ENCODE measurements at places on chromosomes 13 and 19. TPM values are rescaled to one million over a fixed set of nuclear protein-coding genes. Genes with fewer than 3 reads are reported as not detected.

Gene THSD8
- not detected for total RNA-seq

- peak; percentile 96 for DNase-seq
Measured at GRCh38 chr19:12793290-12794195, 2.3 kb downstream of the JUNB start.

Gene RASL11A
- total RNA-seq: 15.3 TPM

DNA sequence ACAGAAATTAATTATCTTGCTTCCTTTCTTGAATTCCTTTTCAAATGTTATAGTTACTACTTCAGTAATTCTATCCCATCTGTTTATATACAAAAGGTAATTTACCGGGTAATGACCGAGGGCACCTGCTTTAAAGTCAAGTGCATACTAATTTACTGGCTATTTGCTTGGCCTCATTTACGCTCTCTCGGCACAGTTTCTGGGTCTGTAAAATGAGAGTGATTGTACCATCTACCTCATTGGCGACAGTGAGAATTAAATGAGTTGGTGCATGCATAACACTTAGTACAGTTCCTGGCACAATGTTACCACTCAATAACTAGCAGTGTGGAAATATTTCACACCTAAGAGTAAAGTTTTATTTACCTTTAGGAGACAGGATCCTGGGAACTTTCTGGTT lies 111.6 kb downstream of the GGACT start:
- no peak for DNase-seq

- no peak for DNase-seq
Measured at GRCh38 chr19:44590245-44591059, 22.9 kb upstream of the IGSF23 start.

Gene CBLC
- total RNA-seq: 28.3 TPM

DNA sequence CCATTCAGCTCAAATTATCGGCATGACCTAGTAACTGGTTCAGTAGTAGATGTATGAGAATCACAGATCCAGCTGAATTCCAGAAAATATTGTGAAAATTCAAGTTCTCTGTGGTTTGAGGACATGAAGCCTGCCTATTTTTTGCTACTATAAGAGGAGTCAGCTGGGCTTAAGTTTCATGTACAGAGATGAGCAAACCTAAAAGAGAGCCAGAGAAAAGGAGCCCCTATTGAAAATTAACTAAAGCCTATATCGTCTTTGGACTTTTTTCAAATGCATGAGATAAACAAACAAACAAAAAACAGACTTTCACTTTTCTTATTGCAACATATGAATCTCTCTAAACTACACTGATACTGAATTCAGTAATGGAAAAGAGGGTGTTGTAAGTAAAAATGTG lies 106.8 kb upstream of the SPRY2 start:
- DNase-seq: no peak

- DNase-seq: no peak
Measured at GRCh38 chr13:59247171-59247570, 916.6 kb downstream of the DIAPH3 start.

- peak; percentile 39 for DNase-seq
Measured at GRCh38 chr13:44764302-44764692, 188.2 kb upstream of the TSC22D1 start.

DNA sequence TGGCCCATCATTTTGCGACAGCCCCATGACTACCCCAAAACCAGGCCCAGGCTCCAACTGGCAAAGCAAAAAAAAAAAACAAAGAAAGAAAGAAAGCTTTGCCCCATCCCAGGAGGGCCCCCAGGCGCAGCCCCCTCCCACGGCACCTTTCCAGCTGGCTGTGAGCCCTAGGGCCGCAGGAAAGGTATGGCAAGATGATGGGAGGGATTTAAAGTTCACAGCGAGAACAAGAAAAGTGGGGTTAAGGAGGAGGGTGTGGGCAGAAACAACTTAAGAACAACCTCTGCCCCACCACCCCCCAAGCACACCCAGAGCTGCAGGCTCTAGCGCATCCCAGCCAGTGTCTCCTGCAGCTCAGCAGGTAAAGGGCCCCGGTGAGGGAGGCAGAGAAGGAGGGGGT lies at the start of gene CYP2F1:
Gene CYP2F1 (plus strand): TSS at position 301 of the 400 bp plus-strand sequence. CDS start 1,757 bp downstream, outside the sequence.
- DNase-seq: no peak

Gene SOX1
- not detected for total RNA-seq

Gene B3GNT3
- 19.1 TPM for total RNA-seq

- no peak for DNase-seq
Measured at GRCh38 chr19:41999071-41999877, 5.2 kb upstream of the ATP1A3 start.

Gene SHC2
- total RNA-seq: 50.8 TPM

- DNase-seq: no peak
Measured at GRCh38 chr13:114142640-114143490, 10.4 kb upstream of the RASA3 start.

- DNase-seq: no peak
Measured at GRCh38 chr13:24625870-24626849, 54.0 kb upstream of the ATP12A start.

GRCh38 chr19:1086613-1087012 lies 8.6 kb downstream of the POLR2E start:
- no peak for DNase-seq

DNA sequence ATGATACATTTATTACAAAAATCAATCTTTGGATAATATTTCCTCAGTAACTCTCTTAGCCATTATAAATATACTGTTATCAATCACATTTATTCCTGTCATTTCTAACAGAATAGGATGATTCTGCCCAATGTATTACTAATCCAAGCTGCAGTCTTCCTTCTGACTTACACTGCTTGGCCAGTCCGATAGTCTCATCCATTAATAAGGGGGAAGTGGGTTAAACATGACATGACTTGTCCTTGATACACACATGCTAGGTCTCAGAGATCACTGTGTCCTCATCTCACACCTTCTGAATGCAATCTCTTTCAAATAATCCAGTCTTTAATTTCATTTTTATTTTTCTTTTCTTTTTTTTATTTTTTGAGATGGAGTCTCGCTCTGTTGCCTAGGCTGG lies 18.8 kb downstream of the SACS start:
- no peak for DNase-seq
